ENCODE measurements at places on chromosomes 16 and 17. TPM values are rescaled to one million over a fixed set of nuclear protein-coding genes. Genes with fewer than 3 reads are reported as not detected.

PDE6G gene
- not detected for total RNA-seq

SOST gene
- total RNA-seq, result not detected

SULT1A3 gene
- 3.1 TPM for total RNA-seq

TUFM gene
- 99.2 TPM for total RNA-seq

CMC2 gene
- 44.2 TPM for total RNA-seq

ZACN gene
- total RNA-seq, result not detected

C17orf113 gene
- under 0.01 TPM for total RNA-seq

NUPR1 gene
- total RNA-seq, result 5.4 TPM

GAN gene
- 16.0 TPM for total RNA-seq

PSKH1 gene
- 27.6 TPM for total RNA-seq

CHST5 gene
- total RNA-seq, result 0.23 TPM

EPN3 gene
- not detected for total RNA-seq

TMEM97 gene
- total RNA-seq, result 8.0 TPM

GPR139 gene
- total RNA-seq, result not detected

TEX14 gene
- total RNA-seq, result 0.05 TPM

NPIPA8 gene
- not detected for total RNA-seq

TEDC2 gene
- total RNA-seq, result 3.0 TPM

KRTAP4-9 gene
- not detected for total RNA-seq

DHX40 gene
- 54.5 TPM for total RNA-seq

BHLHA9 gene
- total RNA-seq, result not detected

SLFN12L gene
- total RNA-seq, result not detected

SEPTIN12 gene
- not detected for total RNA-seq

HAS3 gene
- 10.1 TPM for total RNA-seq

PRKCB gene
- under 0.01 TPM for total RNA-seq

GJC1 gene
- 13.1 TPM for total RNA-seq

ANKRD40CL gene
- not detected for total RNA-seq

KRTAP17-1 gene
- total RNA-seq, result not detected

TNFRSF17 gene
- not detected for total RNA-seq

JPH3 gene
- total RNA-seq, result not detected

NPB gene
- total RNA-seq, result 1.5 TPM

TPSB2 gene
- total RNA-seq, result not detected

PMFBP1 gene
- total RNA-seq, result 0.46 TPM

CCDC200 gene
- not detected for total RNA-seq

C16orf89 gene
- total RNA-seq, result not detected

AHSP gene
- not detected for total RNA-seq

CCL16 gene
- total RNA-seq, result not detected

TNFRSF13B gene
- not detected for total RNA-seq

C17orf78 gene
- not detected for total RNA-seq

HP gene
- total RNA-seq, result not detected

LYZL6 gene
- total RNA-seq, result not detected

COX4I1 gene
- 379 TPM for total RNA-seq

Data from smooth muscle cell of the umbilical artery (primary cell).